ENCODE measurements at places on chromosomes 11 and 22.

- DNase-seq = no peak
Observed at GRCh38 chr22:19610518-19611253, 86.5 kb upstream of the CLDN5 start.

DNA sequence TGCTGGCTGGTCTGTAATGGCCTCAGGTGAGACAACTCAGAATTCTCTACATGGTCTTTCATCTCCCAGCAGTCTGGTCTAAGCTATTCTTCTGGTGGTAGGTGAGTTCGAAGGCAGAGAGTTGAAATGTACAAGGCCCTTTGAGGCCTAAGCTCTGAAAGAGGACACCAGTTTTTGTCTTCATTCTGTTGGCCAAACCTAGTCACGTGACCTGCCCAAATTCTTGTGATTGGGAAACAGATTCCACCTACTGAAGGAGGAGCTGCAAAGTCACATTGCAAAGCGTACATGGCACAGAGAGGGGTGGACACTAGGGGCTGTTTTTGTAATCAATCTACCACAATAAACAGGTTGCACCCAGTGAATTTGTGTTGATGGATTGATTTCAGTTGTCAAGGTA is 193.5 kb downstream of the NAV2 start:
- no peak for DNase-seq

GRCh38 chr11:70876685-70877084 is 375.7 kb downstream of the SHANK2 start:
- no peak for DNase-seq

GRCh38 chr22:33779243-33779642 is 141.0 kb downstream of the LARGE1 start:
- DNase-seq = no peak

GRCh38 chr11:105942921-105943320 is 79.1 kb downstream of the MSANTD4 start:
- no peak for DNase-seq

GRCh38 chr22:25437414-25438160 is 126.9 kb upstream of the GRK3 start:
- no peak for DNase-seq

DNA sequence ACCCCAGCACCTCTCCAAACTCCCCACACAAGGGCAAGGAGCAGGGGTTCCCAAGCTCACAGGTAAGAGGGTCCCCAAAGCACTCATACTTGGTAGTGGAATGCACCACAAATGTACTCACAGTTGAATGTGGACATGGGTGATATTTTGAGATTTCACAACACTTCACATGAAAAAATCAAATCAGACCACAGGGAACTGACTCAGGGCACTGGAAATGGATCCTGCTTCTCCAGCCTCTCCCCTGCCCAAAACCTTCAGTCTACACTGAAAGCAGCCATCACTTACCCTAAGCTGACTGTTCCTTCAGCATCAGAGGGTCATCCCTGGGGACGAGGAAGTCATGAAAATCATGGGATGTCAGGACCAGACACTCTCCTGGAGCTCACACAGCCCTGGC is 40.2 kb downstream of the SCGB1A1 start:
- DNase-seq = no peak

DNA sequence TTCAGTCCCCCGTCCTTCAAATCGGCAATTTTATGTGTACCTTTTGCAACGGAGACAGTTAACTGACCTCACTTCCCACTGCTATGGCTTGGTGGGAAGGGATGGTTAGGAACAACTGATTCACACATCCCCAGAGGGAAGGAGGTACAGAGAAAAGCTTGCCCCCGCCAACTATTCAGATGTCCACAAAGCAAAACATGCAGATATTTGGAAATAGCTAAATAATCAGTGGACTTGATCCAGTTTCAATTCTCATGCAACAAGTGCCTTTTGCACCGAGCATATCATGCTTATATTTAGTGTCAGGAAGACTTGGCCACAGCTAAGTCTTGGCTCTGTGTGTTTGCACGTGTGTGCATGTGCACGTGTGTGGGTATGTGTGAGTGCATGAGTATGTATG is 144.6 kb downstream of the SNX19 start:
- DNase-seq = no peak

DNA sequence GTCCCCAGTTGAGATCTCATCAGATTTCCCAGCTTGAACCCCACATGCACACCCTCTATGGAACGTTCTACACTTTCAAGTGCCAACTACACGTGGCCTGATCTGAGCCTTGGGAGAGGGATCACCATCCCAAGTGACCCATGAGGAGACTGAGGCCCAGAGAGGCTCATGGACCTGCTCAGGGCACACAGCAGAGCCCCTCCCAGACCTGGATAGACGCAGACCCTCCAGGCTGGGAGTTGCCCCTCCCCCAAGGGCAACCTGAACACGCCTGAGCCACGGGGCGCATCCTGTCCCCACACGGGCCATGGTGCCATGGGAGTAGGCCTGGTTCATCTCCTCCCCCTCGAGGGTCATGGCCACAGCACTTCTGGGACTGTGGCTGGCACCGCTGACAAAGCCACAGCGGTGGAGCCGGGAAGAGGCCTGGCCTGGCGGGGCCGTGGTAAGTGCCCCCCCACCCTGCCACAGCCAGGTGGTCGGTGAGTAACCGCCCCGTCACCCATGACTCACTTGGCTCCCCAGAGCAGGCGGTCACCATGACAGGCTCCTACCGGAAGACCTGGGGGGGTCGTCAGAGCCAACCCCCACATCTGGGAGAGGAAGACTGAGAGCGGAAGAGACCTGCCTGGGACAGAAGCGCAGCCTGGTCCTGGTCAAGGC is 8.1 kb downstream of the WNT7B start:
- DNase-seq = no peak

DNA sequence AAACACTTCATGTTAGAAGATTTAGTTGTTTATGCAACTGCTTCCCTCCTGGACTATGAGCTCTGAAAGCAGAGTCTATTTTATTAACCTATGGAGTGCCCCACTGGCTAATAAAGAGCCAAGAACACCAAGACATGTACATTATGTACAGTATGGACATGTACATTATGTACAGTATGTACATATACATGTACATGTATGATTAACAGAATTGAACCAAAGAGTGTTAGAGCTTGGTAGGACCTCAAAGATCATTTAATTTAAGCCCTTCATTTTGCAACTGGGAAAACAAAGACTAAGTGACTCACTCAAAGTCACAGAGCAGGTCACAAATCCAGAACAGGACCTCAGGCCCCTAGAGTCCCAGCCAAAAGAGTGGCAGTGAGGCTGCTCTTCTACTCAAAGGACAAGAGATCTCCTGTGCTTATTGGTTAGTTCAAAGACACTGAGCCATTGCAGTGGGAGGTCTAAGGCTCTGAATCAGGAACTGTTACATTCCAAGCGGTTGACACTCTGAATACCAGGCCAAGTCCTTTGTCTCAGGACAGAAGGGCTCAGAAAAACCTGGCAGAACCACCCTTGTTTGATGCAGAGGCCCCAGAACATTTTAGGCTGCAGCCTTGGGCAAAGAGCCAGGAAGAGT is 103.8 kb downstream of the FAM168A start:
- DNase-seq = no peak

- no peak for DNase-seq
Observed at GRCh38 chr11:70334351-70334995, 63.9 kb upstream of the CTTN start.
